Activated T-helper 1 cell treated with anti-CD3 and anti-CD28 coated beads, Interleukin-12 subunit alpha, Interleukin-12 subunit beta, Interleukin-2, Interleukin-4 antibody, amounts not matched to agents 30 ng/mL and 10 ng/mL and 1 ng/mL, durations not matched to agents 14 hours and 24 hours and 36 hours (primary cell): ENCODE measurements at places on chromosomes 16 and 17. TPM values are rescaled to one million over a fixed set of nuclear protein-coding genes. Genes with fewer than 3 reads are reported as not detected.

Gene HNF1B
- 3.2 and 3.6 TPM in 2 replicates for total RNA-seq

Gene CTRB2
- total RNA-seq = not detected in 2 replicates

Gene PMFBP1
- 0.12 and 0.39 TPM in 2 replicates for total RNA-seq

Gene MSLN
- total RNA-seq = not detected in 2 replicates

Gene EFNB3
- total RNA-seq = 0.08 TPM in 1 of 2 replicates, not detected in the other

Gene TANC2
- total RNA-seq = 1.0 and 1.4 TPM in 2 replicates

Gene FBXO39
- 0.29 TPM in 1 of 2 replicates, not detected in the other for total RNA-seq

Gene PCGF2
- 3.7 and 4.6 TPM in 2 replicates for total RNA-seq

Gene SPAG9
- 44.1 and 45.2 TPM in 2 replicates for total RNA-seq

Gene MEIOC
- total RNA-seq = 0.12 and 0.29 TPM in 2 replicates

Gene CCDC47
- total RNA-seq = 74.8 and 79.2 TPM in 2 replicates

Gene KRT39
- not detected in 2 replicates for total RNA-seq

Gene MYH2
- total RNA-seq = not detected in 2 replicates

Gene NOMO2
- total RNA-seq = 111 and 121 TPM in 2 replicates

Gene HP
- not detected in 2 replicates for total RNA-seq

Gene MMP2
- not detected in 2 replicates for total RNA-seq

Gene EPOP
- total RNA-seq = 56.5 and 58.8 TPM in 2 replicates
